ENCODE measurements at places on chromosomes 13 and 19.

DNA sequence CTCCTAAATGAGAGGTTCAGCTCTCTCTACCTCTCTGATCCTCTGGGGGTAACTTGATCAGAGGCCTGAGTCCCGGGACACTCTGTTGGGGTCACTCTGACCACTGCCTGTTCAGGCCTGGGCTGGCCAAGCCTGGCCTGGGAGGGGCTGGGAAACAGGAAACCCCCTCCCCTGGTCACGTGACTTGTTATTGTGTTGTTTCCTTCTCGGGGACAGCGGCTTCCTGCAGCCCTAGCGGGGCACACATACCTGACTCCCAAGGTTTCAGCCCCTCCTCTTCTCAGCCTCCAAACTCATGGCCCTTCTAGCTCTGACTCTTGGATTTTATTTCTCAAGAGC is at the start of gene USHBP1:
Gene USHBP1 (minus strand): TSS at position 105 of the 339 bp plus-strand sequence. CDS start 446 bp downstream, outside the sequence.
- DNase-seq: no peak

DNA sequence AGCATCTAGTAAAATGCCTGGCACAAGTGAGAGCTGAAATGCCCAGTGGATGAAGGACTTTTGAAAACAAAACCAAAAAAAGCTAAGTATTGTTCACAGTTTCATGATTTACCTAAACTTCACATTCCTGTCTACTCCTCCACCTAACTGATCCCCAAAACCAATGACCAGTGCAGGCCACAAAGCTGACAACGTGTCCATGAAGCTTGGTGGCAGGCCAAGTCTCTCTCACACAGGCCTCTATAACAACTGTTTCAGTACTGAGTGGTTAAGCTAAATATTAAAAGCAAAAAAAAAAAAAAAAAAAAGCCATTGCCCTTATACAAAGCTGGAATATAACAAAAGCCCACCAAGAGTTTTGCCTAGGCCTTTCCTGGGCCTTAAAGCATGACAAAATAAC is 36.4 kb downstream of the STK24 start:
- no peak for DNase-seq

- no peak for DNase-seq
Observed at GRCh38 chr19:32866061-32866460, 3.5 kb downstream of the SLC7A9 start.

- no peak for DNase-seq
Observed at GRCh38 chr13:38664906-38665305, 22.0 kb upstream of the FREM2 start.

DNA sequence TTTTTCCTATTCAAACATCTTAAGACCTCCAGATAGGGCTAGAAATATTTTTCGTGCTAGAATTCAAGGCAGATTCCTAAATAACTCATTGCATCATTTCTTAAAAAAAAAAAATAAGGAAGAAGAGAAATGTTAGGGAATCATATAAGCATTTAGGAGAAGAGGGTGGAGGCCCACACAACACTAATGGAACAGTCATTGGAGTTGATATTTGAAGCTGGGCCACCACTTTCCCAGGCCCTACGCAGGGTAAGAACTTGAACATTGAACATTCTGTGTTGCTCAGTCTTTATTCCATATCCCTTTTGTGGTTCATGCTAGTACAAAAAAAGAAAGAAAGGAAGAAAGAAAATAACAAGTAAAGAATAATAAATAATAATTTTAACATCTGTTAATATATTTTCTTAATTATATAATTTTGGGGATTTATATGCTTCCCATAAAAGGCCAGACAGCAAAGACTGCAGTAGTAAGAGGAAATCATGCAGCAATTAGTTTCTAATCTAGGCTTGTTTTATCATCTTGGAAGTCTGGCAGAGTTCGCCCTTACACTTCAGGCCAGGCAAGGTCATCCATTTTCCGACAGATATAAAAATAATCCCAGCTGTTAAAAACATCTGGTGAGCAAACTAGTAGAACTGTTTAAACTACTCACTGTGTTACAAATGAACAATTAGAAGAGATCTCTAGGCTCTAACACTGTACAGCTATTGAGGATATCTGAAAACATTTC is 127.7 kb downstream of the FRY start:
- no peak for DNase-seq

DNA sequence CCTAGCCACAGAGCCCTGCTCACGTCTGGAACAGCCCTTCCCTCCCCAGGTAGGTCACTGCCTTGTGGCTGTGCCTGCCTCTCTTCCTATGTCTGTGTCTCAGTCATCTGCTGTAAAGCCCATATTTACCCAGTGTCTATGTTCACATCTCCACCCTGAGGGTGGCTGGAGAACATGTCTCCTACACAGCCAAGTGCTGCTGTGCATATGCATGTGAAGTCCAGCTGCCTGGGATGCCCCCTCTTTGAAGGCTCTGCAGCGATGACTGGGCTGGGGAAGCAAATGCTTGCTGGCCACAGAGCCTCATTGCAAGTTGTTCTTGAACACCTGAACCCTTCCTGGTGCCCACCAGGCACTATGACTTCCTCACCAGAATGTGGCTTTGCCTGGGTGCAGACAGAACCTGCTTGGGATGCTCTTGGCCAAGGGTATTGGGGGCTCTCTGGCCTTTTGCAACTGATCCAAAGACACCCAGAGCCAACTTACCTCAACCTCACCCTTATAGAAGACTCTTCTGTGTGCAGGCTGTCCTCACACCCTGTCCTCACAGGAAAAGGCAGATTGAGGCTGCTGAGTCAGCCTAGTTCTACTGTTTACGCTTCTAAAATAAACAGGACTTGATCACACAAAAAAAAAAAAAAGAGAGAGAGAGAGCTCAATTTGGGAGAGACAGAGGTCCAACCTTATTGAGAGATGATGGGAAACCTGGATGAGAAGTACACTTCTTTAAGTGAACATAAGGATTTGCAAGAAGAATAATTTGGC is 26.5 kb downstream of the MRPL57 start:
- no peak for DNase-seq

DNA sequence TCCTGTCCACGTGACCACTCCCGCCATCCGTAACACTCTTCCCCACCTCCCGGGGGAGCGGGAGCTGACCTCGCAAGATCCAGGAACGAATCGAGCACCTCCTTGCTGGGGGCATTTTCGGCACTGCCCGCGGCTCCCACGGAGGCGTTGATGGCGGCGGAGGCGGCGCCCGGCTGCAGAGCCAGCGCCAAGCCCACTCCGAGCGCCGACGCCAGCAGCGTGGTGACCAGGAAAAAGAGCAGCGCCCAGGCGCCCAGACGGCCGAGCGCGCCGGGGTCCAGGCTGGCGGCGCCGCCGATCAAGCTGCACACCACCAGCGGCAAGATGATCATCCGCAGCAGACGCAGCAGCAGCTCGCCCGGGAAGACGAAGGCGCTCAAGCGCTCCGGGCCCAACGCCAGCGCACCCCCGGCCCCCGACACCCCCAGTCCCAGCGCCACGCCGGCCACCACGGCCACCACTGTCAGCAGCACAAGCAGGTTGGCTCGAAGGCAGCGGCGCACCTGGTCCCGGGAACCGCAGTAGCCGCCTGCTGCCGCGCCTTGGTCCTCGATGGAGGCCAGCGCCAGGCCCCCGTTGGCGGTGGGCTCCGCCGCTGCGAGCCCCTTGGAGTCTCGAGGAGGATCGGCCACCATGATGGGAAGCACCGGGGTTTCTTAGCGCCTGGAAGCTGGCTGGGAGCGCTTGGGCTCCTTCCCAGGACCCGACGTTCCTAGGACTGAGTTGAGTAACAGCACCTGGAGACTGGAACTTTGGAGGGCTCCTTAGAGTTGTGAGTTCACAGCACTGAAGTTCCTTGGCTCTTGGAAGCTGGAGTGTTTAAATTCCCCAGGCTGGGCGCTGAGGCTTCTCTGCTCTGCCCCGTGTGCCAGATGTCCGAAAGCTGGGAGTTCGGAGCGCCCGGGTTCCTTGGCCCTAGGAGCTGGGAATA is 798 bp downstream of the SLC1A5 start:
- DNase-seq: no peak

All from HS-5 (cell line).